Osteocyte (in vitro differentiated cells): ENCODE measurements at places on chromosomes 5 and 9. TPM values are rescaled to one million over a fixed set of nuclear protein-coding genes. Genes with fewer than 3 reads are reported as not detected.

DNA sequence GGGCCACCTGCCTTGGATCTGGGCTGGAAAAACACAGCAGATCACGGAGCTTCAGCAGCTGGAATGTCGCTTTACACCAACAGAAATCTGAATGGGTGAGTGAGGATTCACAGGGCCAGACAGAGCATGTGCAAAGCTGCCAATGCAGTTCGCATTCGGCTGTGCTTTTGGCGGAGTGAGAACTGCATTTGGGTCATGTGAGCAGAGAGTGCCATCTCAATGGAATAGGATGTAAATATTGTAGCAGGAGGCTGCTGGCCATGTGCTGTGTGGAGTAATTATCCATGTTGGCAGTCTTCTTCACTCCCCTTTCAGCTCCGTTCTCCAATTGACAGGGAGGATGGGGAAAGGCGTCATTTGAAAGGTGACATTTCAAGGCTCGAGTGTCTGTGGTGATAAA is at the start of gene ANKRD55:
Gene ANKRD55 (minus strand): TSS at position 101 of the 400 bp plus-strand sequence. CDS start 417 bp downstream, outside the sequence.
- H3K4me1 ChIP-seq, result no peaks in the 10 kb centered on the region
- DNase-seq, result no peak
- H3K27me3 ChIP-seq, result peaks cover 28% of the 10 kb centered on the region
- no peak within 1 kb of the TSS for H3K27ac ChIP-seq

GRCh38 chr5:139843991-139844390 is 48.4 kb downstream of the PSD2 start:
- H3K4me1 ChIP-seq, result no peaks in the 10 kb centered on the region
- H3K27me3 ChIP-seq, result peaks cover 45% of the 10 kb centered on the region
- no peaks in the 10 kb centered on the region for H3K36me3 ChIP-seq
- no peak overlapping the region for H3K27ac ChIP-seq
- no peak for DNase-seq

- no peak for DNase-seq
- peaks cover 50% of the 10 kb centered on the region for H3K4me1 ChIP-seq
- H3K36me3 ChIP-seq, result no peaks in the 10 kb centered on the region
- H3K27me3 ChIP-seq, result no peaks in the 10 kb centered on the region
- no peak overlapping the region for H3K4me3 ChIP-seq
- H3K27ac ChIP-seq, result peak overlapping the region; percentile 93
Measured at GRCh38 chr9:94900222-94901018, 173.9 kb downstream of the AOPEP start.

DNA sequence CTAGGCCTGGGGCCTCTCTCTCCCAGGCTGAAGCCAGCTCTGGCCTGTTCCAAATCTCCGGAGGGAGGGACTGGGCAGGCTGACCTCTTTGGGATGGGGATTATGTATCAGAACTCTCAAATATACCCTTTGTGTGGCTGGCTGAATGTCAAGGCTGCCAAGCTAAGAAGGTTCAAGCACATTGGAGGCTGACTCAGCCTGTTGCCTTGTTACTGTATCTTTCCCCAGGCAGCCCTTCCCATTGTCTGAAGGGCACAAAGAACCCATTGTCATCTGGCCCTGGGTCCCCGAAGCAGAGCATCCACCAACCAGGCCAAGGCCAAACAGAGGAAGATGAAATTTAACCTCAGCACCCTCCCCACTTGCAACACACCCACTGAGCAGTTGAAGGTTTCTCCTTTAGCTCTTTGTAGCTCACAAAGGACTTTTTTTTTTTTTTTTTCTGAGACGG is 7.3 kb upstream of the SPARC start:
- DNase-seq, result no peak
- no peaks in the 10 kb centered on the region for H3K27me3 ChIP-seq
- H3K4me1 ChIP-seq, result peaks cover 38% of the 10 kb centered on the region
- no peaks in the 10 kb centered on the region for H3K36me3 ChIP-seq
- H3K4me3 ChIP-seq, result no peak overlapping the region

DNA sequence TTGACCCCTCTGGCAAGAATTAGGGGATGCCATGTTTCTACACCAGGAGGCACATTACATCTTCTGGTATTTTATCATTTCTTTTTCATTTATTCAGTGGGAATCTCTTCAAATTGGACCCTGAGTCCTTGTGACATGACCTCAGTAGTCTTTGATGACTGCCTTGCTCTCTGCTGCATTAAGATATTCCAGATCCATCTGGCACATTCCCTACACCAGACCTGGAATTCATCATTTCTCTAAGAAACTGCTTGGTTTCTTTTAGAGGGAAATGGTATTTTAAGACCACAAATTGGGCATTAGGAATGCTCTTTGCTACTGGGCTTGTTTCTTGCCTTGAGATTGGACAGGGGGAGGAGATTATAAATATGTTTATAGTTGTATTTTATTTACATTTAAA is 61.0 kb downstream of the GALNT10 start:
- H3K27me3 ChIP-seq, result no peaks in the 10 kb centered on the region
- H3K4me1 ChIP-seq, result peaks cover 10% of the 10 kb centered on the region
- no peak for DNase-seq
- peak overlapping the region; percentile 31 for H3K27ac ChIP-seq
- H3K4me3 ChIP-seq, result no peak overlapping the region

The HK3 gene
- total RNA-seq, result not detected in 2 replicates

DNA sequence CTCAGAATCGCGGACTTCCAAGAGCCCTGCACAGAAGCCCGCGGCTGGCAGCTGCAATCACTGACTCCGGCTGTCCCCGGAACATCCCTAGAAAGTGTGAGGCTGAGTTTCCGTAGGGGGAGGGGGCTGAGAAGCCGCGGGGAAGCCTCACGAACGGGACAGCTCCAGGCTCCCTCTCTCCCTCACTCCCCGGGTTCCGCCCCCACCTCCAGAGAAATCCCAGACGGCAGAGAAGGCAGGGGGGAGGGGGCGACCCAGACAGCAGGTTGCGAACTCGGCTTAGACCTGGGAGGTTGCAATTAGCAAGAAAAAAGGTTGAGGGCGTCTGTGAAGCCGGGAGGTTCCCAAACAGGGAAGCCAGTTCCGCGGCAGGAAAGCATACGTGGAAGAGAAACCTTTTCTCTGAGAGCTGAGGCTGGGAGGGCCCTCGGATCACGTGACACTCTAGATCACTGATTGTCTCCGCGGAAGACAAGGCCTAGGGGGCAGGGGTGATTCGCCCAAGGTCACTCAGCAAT is 73.8 kb upstream of the CPLX2 start:
- H3K4me1 ChIP-seq, result peaks cover 6% of the 10 kb centered on the region
- DNase-seq, result no peak
- peaks cover 14% of the 10 kb centered on the region for H3K27me3 ChIP-seq
- H3K36me3 ChIP-seq, result no peaks in the 10 kb centered on the region
- no peak overlapping the region for H3K27ac ChIP-seq

DNA sequence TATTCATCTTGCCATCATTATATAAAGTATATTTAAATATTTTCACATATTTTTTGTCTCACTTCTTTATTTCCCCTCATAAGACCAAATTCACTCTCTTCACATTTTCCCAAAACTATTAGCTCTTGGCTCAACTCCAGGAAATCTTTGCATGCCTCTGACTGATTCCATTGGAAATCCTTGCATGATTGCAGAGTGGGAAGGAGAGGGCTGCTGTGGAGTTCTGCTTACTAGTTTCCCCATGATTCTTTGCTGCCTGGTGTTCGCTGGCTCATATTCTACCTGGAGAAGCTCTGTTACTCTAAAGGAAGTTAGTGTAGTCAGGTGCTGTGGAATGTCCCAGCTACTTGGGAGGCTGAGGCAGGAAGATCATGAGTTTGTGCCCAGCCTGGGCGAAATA is 41.9 kb downstream of the LIX1 start:
- no peak for DNase-seq
- H3K36me3 ChIP-seq, result no peaks in the 10 kb centered on the region
- H3K4me1 ChIP-seq, result peaks cover 55% of the 10 kb centered on the region
- H3K27me3 ChIP-seq, result no peaks in the 10 kb centered on the region

The OTULINL gene
- total RNA-seq, result 0.73 and 1.3 TPM in 2 replicates

DNA sequence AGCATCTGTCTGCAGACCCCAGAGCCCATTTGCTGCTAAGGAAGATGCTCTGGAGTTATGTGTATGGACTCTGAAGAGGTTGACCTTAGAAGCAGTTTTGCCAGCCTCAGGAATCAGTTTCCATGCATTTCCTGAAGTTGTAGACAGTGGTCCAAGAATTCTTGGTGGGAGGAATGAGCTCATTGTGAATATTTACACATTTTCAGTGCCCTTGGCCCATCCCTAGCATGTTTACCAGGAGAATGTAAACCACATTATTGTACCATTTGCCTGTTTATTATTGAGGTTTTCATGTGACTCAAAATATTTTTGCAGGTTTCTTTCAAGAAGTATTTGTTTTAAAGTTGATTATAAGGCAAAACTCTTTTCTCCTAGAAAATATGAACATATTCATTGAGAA is 93.8 kb downstream of the NXNL2 start:
- H3K36me3 ChIP-seq, result no peaks in the 10 kb centered on the region
- no peaks in the 10 kb centered on the region for H3K4me1 ChIP-seq
- H3K27me3 ChIP-seq, result peaks cover 8% of the 10 kb centered on the region
- H3K4me3 ChIP-seq, result no peak overlapping the region
